ENCODE measurements at places on chromosomes 5 and 9. TPM values are rescaled to one million over a fixed set of nuclear protein-coding genes. Genes with fewer than 3 reads are reported as not detected.
A peak's percentile ranks its signal among the peaks of the same experiment; 100 is the strongest.

DNA sequence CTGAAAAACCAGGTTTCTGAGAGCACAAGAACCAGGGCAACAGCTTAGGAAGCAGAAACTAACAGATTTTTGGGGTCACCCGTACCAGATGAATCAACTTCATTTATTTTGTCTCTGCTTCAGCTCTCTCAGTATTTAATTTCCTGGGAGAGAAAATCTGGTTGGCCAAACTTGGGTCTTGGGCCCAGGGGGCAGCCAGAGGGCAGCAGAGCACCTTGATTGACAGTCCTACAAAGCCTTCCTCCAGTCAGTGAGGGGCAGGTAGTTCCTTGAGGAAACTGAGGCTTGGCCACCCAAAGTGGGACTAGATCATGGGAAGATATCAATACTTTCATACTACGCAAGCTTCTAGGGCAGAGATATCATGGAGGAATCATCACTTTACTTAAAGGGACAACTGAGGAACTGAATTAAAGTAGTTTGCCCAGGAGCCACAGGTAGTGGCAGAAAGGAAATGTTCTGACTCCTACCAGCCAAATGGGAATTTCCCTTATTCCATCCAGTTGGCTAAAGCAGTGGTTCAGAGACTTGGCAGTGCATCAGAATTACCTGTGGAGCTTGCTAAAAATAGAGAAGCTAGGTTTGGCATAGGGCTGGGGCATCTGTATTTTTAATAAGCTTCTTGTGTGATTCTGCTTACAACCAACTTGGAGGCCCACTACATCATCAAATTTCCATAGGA is 21.5 kb upstream of the ARHGAP26 start:
- DNase-seq, result peak; percentile 44

Gene DMGDH
- 1.4 TPM for total RNA-seq

Gene TAL2
- not detected for total RNA-seq

DNA sequence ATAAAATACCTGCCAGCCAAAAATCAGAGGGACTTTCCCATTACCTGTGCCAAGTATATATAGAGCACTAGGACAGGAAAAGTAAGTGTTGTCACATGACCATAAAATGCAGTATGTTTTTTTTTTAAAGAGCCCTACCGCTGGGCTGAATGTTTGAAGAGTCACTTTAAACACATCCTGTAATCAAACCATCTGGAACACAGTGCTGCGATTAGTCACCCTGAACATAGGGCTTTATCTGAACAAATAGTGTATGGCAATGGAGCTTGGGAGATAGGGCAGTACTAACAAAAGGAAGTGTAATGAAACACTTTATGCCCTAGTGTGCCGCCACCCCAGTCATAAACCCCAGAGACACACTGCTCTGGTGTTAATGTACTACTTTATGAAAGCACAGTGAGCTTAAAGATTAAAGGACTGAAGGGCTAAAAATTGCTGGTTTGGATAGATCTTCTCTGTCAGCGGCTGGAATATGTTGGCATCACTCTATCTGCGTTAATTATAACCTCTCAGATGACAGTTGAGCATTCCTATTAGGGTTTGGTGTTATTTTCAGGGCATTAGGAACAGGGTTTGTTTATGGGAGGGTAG is 90.4 kb downstream of the ZNF608 start:
- DNase-seq, result peak; percentile 63

- no peak for DNase-seq
Observed at GRCh38 chr9:120158221-120158620, 421.7 kb downstream of the CDK5RAP2 start.

- no peak for DNase-seq
Observed at GRCh38 chr5:152164860-152165259, 240.2 kb upstream of the GLRA1 start.

DNA sequence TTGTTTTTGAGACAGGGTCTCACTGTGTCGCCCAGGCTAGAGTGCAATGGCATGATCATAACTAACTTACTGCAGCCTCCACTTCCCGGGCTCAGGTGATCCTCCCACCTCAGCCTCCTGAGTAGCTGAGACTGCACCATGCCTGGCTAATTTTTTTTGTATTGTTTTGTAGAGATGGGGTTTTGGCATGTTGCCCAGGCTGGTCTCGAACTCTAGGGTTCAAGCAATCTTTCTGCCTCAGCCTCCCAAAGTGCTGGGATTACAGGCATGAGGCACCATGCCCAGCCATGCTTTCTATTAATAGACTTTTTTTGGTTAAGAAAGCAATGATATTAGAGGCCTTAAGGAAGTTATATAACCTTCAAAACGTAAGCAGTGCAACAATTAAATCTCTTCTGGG is 23.3 kb downstream of the CLTA start:
- no peak for DNase-seq

DNA sequence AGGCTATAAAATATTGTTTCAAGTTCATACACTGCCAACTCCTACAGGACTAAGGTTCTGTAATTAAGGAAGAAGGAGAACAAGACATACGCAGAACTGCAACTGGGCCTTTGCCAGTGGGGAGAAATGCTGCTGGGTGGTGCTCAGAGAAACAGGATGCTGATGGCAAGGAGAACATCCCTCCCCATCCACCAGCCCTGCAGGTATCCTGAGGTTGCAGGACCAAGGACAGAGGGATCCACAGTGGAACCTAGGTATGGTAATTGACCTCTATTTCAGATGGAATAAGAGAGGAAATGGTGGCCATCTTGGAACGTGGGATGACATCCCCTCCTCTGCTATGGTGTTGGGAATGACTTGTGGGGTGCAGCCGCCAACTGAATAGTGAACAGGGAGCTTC is 206.3 kb upstream of the S1PR3 start:
- DNase-seq, result no peak

Gene ARSI
- 0.87 TPM for total RNA-seq
